ENCODE measurements at places on chromosomes 6 and 20.

- DNase-seq, result no peak
Observed at GRCh38 chr20:38139156-38139912, 25.7 kb downstream of the TGM2 start.

- no peak for DNase-seq
Observed at GRCh38 chr6:121664158-121664557, 228.7 kb downstream of the GJA1 start.

DNA sequence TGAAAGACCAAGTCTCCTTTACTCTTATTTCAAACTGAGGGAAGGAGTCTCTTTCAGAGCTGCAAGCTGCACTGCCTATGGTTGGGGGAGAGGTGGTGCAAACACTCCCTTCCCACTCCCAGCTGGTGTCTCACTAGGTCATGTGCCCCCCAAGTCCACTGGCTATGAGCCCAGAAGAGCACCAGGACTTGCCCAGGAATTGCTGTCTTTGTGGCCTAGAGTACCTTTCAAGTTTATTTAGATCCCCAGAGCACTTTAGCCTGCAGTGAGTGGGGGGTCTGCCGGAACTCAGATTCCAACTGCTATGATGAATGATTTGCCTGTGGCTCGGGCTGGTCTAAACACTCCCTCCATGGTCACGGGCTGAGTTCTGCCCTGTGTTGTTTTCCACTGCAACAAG, 192.6 kb upstream of the CITED2 start:
- DNase-seq, result no peak

GRCh38 chr20:35171753-35172433, at the start of gene PROCR:
Gene PROCR, plus strand, starts transcription at chr20:35172072. Its CDS starts 83 bp downstream, at chr20:35172155.
- DNase-seq, result no peak

DNA sequence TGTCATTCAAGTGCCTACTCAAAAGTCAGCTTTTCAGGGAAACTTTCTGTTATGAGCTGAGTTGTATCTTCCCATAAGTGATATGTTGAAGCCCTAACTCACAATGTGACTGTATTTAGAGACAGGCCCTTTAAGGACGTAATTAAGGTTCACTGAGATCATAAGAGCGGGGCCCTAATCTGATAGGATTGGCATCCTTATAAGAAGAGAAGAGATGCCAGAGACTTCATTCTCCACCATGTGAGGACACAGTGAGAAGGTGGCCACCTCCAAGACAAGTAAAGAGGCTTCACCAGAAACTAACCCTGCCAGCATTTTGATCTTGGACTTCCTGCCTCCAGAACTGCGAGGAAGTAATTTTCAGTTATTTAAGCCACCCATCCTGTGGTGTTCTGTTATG, 12.7 kb upstream of the SMLR1 start:
- DNase-seq, result no peak

DNA sequence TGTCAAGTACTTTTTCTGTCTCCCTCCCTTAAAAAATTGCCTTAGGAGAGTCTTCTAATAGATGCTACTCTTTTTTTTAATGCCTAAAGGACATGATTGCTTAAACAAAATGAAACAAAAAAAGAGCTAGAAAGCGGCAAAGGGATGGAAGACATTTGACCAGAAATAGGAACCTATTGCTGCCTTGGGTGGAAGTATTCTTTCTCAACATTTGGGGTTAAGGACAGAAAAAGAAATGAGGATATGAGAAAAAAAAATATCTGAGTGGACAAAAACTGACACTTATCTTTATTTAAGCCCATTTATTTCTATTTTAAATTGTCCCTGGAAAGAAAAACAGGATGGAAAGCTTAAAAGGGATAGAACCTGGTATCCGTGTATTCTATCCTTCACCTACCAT, 664.9 kb upstream of the CITED2 start:
- no peak for DNase-seq

DNA sequence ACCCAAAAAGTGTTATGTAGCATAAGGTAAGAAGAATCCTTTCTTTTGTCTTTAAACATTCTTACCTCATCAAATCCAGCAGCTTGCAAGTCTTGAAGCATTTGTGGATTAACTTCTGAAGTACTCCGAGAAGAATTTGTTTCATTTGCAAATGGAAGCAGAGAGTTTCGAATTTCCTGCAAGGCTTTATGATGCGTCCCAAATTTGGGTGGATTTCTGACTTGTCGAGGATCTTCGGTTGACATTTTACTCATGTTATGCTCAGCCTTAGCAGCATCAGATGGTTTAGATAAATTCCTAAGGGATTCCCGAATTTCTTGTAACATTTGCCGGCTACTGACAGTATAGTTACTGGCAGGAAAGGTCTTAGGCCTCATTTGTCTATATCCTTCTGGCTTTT, 16.2 kb downstream of the LATS1 start:
- no peak for DNase-seq

DNA sequence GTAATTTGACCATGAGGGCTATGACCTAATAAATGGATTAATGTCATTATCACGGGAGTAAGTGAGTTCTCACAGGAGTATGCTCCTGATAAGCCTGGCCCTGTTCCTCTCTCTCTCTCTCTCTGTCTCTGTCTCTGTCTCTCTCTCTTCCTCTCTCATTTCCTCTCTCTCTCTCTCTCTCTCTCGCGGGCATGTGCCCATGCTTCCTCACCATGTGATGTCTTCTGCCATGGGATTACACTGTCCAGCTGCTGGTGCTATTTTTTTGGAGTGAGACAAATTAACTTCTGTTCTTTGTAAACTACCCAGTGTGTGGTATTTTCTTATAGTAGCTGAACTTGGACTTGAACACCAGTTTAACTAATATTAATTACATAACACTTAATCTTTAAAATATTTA, 374.3 kb upstream of the GJE1 start:
- no peak for DNase-seq

DNA sequence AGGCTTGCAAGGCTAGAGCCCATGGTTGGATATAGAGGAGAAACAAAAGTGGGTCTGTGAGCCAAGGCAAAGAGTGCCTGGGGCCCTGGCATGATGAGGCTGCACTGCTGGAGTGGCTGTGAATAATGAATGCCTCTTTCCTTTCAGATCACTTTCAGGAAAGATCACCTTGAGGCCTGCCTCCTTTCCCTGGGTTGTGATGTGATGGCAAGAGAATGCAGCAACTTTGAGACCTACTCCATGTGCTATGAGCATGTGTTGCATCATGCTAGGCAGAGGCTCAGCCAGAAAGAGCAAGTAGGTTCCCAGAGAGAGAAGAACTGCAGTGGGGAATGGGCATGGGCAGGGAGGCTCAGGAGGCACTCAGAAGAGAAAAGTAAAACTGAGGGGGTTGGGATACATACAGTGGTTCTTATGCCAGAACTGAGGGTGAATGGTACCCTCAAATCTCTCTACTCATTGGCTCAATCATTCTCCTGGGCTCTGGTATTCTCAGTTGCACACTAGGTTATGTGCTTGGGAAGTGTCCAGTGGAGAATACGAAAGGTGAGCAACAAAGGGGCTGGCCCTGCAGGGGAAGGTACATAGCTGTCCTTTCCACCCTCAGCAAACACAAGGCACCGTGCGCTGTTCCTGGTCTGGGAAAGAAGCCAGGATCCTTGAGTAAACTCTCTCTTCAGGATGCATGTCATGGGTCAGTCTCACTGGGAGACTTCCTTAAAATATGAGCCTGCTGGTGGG, 45.9 kb downstream of the CD164 start:
- no peak for DNase-seq

DNA sequence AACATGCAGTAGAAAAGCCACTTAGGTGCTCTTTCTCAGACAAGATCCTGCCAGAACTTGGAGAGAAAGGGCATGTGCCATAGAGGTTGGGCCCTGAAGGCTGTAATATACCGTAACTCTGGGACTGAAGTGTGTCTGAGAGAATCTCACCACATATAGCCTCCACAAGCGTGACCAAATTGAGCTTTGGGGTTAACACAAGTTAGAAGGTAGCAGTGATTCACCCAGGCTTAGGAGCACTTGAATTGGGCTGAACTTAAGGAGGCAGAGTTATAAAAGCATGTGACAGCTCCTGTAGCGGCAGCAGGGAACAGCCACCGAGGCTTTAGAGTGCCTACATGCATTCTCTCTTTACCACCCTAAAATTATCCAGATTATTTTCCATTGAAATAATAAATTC, 361.6 kb downstream of the PHF3 start:
- DNase-seq, result no peak

Measured in T-cell (primary cell).